ENCODE measurements at places on chromosomes 13 and 19. TPM values are rescaled to one million over a fixed set of nuclear protein-coding genes. Genes with fewer than 3 reads are reported as not detected.

DNA sequence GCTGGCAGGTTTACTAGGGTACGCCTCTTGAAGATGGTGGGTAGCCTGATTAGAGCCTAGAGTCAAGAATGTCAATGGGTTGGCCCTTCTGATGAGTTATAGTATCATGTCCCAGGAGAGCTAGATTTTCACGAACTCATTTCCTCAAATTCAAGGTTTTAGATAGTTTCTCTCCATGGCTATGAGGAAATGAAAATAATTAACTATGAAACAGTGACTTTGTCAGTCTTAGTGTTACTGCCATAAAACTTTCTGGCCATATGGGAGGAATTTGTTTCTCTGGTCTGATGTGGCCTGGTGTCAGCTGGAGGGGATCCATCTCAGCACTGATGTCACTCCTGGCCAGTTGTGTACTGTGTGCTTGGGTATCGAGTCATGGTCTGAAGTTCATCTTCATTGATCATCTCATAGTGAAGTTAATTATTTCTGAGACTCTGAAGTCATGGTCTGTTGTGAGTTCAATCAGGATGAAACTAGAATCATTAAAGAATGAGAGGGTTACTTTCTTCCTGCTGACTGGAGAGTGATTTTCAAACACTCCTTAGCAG is 49.4 kb upstream of the TNFSF11 start:
- no peak for DNase-seq

DNA sequence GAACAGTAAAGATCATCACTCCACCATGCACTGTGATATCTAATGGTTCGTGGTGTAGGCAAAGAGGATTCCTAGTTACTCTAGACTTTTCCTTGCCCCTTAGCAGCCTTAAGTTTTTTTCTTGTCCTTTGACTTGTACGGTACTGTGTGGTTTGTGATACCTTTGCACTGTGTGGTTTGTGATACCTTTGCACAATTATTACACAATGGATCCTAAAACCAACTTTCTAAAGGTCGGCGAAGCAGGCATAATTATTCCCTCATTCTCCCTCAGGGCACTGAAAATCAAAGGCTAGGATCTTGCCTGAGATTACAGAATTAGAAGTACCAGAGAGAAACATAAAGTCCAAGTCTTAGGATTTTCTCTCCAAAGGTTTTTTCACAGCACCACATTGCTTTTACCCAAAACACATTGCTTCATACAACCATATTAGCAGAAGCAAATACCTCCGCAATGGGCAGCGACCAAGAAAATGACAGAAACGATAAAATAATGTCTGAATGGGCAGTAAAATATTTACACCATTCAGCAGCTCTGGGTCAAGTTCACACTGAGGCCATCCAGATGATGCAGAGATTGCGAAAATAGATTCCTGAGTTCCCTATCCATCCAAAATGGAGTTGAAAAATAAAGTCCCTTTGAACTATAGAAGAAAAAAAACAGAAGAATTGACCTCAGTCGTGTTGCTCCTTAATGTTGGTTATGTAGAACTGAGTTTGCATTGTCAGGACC is 106.4 kb downstream of the FGF14 start:
- peak; percentile 43 for DNase-seq

DNA sequence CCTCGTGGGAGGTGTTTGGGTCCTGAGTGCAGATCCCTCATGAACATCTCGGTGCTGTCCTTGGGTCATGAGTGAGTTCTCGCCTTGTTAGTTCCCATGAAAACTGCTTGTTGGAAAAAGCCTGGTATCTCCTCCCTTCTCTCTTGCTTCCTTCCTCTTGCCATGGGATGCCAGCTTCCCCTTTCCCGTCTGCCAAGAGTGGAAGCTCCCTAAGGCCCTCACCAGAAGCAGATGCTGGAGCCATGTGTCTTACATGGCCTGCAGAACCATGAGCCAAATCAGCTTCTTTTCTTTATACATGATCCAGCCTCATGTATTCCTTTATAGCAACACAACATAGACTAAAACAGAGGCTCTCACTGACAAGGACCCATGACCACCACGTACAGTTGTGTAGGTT is 8.2 kb downstream of the ADGRE2 start:
- DNase-seq = no peak

DNA sequence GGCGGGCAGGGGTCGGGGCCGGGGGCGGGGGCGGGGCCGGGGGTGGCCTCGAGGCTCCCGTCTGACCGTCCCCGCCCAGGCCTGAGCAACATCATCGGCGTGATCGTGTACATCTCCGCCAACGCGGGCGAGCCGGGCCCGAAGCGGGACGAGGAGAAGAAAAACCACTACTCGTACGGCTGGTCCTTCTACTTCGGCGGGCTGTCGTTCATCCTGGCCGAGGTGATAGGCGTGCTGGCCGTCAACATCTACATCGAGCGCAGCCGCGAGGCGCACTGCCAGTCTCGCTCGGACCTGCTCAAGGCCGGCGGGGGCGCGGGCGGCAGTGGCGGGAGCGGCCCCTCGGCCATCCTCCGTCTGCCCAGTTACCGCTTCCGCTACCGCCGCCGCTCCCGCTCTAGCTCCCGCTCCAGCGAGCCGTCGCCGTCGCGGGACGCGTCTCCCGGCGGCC is 9.4 kb upstream of the CACNG6 start:
- DNase-seq = no peak

DNA sequence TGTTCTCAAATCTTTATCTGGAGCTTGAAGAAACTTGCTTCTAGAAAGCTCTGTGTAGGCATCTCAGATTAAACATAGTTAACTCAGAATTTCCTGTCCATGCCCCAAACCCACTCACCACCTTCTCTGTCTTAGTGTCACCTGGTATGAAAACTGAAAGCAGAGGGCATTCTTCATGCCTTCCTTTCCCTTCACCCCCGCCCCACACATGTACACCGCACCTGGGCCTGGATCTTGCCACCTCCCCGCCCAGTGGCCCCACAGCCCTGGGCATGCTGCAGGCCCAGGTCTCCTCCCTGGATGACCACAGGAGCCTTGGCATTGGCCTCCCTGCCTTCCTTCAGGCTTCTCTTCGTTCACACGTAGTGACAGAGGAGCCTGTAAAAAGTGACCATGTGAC is 15.8 kb downstream of the CFAP97D2 start:
- no peak for DNase-seq

MBD3L3 gene
- not detected for polyA plus RNA-seq

- no peak for DNase-seq
Observed at GRCh38 chr13:21075011-21075378, 13.6 kb upstream of the LATS2 start.

GRCh38 chr19:12675399-12675798 is 6.3 kb downstream of the DHPS start:
- DNase-seq = no peak

- DNase-seq = no peak
Observed at GRCh38 chr13:26475176-26476110, 82.0 kb upstream of the WASF3 start.

- no peak for DNase-seq
Observed at GRCh38 chr13:111247552-111247951, 72.9 kb upstream of the TEX29 start.

DNA sequence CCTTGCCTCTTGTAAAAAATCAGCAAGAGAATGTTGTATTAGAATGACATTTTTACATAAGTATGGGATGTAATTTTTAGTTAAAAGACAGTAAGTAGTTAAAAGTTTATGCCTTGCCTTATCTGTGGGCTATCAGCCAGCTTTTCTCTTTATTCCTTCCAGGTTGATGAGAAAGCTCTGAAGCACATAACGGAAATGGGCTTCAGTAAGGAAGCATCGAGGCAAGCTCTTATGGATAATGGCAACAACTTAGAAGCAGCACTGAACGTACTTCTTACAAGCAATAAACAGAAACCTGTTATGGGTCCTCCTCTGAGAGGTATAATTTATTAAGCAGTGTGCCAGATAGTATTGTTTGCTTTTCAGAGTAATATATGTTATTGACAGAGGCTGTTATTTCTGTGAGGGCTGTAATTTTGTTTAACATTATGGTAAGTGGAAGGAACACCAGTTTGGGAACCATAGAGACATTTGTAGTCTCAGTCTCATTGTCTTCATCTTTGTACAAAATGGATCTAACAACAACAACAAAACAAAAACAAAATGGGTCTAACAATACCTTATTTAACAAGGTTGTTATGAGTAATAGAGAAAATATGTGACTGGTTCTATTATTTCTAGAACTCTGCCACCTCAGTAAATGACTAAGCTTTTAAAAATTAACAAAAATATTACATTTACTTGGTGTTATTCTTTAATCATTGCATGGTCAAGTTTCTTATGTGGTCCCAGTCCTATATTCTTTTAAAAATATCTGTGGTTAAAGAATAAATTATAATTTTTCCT is 112.8 kb downstream of the TDRD3 start:
- DNase-seq = no peak

GRCh38 chr19:45515807-45516401 is 8.6 kb downstream of the VASP start:
- no peak for DNase-seq

Data from BJ (cell line).